ENCODE measurements at places on chromosomes 6 and 20.

DNA sequence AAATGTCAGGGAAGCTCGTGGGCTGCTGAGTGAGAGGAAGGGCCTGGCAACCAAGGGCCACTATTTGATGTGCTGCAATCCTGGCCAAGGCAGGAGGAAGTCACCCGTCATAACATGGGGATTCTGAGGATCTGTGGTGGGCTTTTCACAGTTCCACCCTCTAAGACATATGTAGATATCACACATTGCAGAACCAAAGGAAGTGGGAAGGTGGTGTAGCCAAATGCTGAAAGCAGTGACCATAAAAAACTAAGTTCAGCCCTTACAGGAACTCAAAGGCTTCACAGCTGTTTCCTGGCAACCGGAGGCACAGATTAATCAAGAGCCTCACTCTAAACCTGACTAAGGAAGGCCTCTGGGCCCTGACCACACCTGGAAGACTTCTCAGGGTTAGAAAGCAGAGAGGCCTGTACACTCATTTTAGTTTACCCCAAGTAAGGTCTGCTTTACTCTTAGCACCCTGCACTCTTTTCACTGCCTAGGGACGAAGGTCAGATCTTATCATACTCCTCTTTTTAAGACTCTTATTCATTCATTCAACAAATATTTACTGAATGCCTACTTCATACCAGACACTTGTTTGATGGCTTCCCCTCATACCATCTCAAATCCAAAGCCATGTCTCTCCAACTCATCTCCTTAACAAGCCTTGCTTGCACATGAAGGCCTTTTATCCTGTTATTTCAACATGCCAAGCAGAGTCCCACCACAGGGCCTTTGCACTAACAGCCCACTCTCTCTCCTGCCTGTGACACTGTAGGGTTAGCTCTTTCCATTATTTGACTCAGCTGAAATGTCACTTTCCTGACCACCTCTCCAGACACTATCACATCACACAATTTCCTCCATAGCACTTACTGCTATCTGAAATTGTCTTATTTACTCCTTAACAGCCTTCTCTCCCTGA is 2.6 kb downstream of the UBE2V1 start:
- DNase-seq: peak; percentile 47

DNA sequence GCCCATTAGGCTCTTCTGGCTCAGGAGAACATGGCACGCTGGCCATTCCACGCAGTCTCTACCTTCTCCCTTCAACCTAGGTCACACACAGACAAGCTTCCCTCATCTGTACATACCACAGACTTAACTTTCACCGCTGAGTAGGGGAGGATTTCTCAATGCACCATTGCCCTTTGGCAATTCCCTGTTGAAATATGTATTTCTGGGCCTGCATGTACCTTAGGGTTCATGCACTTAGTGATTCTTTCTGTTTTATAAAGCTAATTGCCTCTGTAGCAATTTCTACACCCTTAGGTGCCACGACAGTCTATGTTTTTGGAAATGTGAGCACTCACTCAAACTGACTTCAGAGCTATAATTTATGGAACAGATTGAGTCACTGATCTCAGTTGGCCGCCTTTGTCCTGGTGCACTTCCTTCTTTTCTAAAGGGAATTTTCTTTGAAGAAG is 253.8 kb upstream of the PRDM1 start:
- no peak for DNase-seq

- DNase-seq: no peak
These were observed 440.2 kb upstream of the FLRT3 start for GRCh38 chr20:14777591-14777990.

- no peak for DNase-seq
These were observed 766.0 kb downstream of the KIF16B start for GRCh38 chr20:15807271-15807670.

DNA sequence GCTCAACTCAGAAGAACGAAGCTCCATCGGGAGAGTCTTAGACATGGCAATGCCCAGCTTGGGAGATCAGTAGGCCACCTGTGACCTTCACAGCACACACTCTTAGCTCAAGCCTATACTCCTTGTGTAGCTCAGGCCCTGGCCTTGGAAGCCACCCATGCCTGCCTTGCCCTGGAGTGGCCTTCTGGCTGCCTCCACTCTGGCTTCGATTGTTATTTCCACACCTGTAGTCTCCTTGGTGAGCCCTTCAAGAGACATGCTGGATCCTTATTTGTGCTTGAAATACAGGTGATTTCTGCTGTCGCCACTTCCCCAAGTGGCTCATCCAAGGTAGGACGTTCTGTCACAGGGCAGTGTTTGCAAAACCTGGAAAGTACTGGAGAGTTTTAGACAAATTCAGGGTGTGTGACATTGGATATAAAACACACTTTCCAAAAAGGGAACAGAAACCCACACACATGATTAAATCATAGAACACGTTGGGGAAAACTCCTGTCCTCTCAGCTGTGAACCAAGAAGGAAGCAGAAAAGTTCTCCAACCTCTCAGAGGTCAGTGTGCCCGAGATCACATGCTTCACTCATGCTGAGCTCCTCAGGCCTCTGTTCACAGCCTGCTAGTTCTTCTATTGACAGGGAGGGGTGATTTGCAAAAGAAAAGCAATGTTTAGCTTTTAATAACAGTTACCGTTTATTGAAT is 391.8 kb downstream of the CDC5L start:
- no peak for DNase-seq

- peak; percentile 48 for DNase-seq
These were observed 41.9 kb upstream of the NOL4L start for GRCh38 chr20:32626859-32627636.

DNA sequence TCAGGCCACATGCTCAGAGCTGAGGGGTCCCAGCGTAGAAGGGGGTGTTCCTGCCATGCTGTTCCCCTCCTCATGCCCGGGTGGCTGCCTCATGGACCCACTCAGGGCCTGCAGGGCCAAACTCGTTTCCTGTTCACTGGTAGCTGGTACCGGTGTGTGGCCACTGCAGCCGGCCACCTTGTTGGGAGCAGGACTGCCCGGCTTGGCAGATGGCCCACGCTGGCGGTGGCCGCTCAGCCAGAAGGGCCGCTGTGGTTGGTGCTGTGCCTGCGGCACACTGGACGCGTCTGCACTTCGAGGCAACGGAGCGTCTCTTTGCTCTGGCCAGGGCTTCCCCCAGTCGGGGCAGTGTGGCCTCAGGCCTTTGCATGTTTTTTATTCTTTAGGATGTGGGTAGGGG is 10.0 kb upstream of the COL20A1 start:
- DNase-seq: no peak

- DNase-seq: no peak
These were observed 3.0 kb downstream of the BAK1 start for GRCh38 chr6:33577106-33577535.

DNA sequence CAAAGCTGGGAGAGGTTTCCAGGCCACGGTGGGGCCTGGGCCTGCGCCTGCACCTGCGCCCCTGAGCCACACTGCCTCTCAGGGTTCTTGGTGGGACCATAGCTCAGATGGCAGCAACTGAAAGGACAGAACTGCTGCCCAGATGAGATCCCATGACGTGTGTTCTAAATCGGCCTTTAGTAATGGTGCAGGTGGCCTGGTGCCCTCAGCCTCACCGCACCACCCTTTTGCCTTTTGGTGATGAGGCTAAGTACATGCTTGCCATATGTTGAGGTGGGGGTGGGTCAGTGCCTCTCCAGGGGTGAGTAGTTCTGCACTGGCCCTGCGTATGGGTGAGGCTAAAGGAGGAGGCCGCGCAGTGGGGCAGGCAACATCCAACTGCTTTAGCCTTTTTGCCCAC is 7.4 kb downstream of the PSMG4 start:
- DNase-seq: no peak

DNA sequence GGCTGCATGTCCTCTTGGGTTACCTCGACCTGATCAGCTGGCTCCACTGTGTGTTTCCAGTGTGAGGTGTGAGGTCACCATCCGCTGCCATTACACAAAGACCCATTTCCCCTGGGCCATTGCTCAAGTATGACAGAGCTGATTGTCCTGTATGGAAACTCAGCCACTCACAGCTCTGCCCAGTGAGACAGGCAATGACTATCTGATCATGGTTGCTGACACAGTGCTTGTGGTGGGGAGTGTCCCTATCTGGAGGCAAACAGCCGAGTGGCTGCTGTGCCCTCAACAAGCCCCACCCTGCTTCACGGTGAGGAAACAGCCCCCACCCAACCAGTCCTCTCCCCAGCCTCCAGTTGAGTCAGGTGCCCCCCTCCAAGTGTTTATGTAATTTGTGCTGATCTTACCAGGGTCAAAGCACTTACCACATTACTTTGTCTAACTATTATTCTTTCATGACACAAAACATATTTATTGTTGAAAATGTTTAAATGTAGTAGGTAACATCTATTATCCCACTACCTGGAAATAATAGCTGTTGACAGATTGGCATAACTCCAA is 11.7 kb upstream of the MAPK13 start:
- no peak for DNase-seq

- DNase-seq: peak; percentile 84
These were observed 1.0 kb upstream of the PCIF1 start for GRCh38 chr20:45933266-45934045.

DNA sequence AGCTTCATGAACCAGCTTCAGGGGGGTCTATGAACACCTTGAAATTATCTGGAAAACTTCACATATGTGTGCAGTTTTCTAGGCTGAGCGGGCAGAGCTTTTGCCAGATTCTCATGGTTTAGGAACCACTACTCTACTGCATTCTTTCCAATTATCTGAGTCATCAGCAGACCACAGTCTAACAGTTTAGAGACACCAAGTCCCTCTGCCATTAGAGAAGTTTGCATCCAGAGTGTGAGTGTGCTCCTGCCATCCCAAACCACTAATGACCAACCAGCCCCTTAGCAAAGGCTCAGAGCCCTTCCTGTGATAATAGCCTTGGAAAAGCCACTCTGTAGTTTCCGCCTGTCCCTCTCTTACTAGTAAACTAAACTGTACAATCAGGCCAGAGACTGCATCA is 96.8 kb downstream of the PHACTR1 start:
- DNase-seq: no peak

DNA sequence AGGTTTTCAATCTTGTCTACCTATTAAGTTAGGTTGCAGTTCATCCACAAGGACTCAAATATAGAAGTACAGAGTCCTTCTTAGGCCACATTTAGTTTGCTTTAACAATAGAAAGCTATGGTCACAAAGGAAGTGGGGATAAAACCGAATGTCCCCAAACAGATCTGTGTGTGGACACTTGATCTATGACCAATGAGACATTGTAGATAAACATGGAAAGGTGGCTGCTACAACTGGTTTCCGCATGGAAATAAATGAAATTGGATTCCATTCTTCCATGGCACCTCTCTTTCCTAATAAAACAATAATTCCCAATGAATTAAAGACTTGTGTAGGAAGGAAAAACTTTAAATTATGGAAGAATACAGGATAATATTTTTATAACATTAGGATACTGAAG is 20.4 kb upstream of the DOK5 start:
- no peak for DNase-seq

- DNase-seq: peak; percentile 44
These were observed 268.3 kb downstream of the PRL start for GRCh38 chr6:22028403-22029090.

- DNase-seq: no peak
These were observed 29.7 kb downstream of the EIF2S2 start for GRCh38 chr20:34082232-34082887.

DNA sequence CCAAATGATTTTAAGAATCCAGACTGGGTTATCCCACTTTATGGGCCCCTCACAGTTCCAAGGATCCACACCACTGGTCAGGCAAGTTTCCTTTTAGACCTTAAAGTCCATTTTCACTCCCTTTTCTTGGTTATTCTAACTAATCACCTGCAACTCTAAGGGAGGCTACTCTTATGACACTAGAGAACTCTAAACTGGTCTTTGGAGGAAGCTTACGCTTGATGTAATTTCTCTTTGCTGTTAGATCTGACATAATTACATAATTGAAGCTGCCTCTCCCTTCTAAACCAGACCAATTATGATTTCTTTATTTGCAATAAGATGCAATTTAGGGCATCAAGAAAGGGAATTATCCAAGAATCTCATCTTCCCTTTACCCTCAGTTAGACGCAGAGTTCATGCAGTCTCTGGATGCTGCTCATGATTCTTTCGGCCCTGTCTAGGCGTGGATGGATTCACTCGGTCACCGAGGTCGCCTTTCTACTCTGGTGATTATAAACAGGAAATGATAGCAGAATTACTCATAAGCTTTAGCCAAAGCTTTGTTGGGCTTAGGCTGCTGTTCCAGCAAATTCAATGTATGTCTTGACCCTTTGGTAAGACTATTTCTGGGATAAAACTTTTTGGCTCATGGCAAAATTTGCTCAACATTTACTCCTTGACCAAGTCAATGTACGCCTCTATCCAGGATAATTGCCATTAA is 166.4 kb upstream of the PRND start:
- no peak for DNase-seq

DNA sequence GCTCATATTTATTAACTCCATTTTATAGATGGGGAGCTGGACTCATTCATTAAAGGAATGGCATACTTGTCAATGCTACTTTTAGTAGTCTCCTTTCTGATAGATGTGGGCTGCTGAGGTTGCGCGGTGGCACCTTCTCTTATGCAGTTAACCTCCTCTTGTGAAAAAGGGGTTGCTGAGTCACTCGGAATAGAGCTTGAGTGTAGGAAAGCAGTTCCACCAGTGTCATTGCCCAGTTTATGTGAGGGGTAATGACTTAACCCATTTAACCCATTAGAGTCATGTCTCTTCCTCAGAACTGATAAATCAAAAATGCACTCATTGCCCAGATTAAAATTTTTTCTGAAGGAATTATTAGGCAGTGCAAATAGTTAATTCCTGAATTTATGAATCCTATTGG is 6.3 kb downstream of the MAPK14 start:
- DNase-seq: no peak

DNA sequence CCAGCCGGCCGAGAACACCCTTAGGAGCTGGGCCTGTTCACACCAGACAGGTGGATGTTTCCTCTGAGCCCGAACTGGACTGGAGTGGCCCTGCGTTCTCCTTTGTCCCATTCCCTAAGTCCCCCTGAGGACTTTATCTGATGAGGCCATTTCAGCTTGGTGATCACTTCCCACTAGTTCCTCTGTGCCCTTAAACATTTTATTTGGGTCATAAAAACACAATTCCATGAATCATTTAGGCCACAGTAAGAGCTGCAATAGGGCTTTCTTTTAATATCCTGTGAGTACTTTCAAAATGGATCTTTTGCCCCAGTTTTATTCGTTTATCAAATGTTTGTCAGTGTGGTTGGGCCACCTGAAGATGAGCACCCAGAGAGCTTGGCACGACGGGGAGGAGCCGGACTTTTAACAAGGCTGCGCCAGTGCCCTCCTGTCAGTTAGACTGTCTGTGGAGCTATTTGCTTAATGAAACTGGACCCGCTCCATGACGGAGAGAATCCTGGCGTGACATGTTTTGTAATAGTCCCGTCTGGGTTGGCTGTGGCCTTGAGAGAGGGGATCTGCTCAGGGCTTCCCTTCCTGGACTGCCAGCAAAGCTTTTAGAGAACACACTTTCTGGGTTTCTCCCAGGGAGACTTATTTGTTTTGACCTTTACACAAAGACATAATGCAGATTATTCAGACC is 53.5 kb downstream of the ZDHHC14 start:
- DNase-seq: no peak

DNA sequence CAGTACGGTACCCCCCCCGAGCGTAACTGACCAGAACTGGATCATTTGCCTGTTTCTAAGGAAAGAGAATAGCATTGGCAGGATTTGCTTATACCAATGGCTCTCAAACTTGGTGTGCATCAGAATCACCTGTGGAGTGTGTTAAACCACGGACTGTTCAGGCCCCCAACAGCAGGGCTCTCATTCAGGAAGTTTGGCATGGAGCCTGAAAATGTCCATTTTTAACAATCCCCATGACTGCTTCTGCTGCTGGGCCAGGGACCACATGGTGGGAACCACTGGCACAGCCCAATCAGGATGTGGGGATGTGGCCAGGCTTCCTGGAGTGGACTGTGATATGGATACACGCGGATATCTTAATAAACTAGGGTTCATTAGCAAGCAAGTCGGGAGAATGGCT is 53.9 kb downstream of the GTF2H5 start:
- no peak for DNase-seq

Measured in DND-41 (cell line).